ENCODE measurements at places on chromosomes 7 and 10.
A peak's percentile ranks its signal among the peaks of the same experiment; 100 is the strongest.

- DNase-seq: no peak
Measured at GRCh38 chr7:93115796-93116195, 2.0 kb downstream of the SAMD9 start.

- no peak for DNase-seq
Measured at GRCh38 chr10:96270571-96270970, 798 bp downstream of the BLNK start.

DNA sequence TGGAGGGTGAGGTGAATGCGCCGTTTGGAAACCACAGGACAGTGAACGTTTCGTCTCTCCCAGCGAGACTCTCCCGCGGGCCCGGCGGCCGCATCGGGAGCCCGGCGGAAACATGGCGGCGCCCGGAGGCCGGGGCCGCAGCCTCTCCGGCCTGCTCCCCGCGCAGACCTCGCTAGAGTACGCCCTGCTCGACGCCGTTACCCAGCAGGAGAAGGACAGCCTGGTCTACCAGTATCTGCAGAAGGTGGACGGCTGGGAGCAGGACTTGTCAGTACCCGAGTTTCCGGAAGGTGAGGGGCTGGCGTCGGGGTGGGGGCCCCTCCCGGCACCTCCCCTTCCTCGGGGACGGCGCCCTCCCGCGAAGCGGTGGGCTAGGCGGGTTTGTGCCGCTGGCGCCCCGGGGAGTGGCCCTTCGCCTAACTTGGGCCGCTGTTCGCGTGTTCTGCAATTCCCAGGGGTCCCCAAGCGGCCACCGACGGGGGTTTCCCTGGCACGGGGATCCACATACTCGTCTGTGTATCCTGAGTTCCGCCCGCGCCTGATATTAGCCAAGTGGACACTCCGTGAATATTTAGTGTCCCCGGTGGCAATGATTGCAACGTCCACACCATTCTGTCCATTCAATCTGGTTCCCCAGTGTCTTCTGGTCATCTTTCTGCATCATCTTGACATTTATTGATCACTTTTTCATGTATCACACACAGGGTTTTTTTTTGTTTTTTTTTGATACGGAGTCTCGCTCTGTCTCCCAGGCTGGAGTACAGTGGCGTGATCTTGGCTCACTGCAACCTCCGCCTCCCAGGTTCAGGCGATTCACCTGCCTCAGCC, 514 bp downstream of the NHLRC2 start:
- DNase-seq: peak; percentile 69

DNA sequence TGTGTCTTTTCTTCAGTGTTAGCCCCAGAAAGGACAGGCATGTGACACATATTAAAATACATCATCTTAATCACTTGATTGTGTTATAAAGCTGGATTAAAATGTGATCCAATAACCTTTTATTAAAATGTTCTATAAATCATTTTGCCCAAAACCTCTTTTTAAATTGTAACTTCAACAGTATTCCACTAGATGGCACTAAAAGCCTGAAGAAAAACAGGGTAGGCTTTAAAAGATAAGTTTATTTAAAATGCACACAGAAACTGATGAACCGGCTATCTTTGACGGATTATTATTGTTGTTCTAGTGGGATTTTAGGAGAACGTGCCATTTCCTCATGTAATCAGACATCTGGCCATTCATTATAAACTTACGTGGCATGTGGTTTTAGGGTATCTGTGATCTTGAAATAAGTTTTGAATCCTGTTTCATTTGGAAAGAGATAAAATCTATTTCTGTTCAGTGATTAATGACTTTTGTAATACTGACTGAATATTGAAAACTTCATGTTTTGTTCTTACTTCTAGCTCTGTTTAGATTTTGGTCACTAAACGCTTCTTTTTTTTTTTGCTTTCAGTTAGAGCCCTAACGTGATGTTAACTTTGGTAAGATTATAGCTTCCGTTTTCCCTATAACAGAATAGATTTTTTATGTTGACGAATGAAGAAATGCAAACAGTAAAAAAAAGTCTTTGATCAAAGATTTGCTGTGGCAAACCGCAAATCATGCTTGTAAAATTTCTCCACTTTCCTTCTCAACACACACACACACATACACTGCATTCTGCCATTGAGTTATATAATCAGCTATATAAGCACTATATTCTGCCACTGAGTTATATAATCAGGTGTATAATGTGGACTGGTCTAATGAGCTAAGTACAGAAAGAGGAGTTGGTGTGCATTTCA, 13.6 kb downstream of the VPS50 start:
- DNase-seq: peak; percentile 21

- peak; percentile 50 for DNase-seq
Measured at GRCh38 chr10:11869219-11869618, 46.1 kb downstream of the PROSER2 start.
